ENCODE measurements at places on chromosomes 7 and 10.

DNA sequence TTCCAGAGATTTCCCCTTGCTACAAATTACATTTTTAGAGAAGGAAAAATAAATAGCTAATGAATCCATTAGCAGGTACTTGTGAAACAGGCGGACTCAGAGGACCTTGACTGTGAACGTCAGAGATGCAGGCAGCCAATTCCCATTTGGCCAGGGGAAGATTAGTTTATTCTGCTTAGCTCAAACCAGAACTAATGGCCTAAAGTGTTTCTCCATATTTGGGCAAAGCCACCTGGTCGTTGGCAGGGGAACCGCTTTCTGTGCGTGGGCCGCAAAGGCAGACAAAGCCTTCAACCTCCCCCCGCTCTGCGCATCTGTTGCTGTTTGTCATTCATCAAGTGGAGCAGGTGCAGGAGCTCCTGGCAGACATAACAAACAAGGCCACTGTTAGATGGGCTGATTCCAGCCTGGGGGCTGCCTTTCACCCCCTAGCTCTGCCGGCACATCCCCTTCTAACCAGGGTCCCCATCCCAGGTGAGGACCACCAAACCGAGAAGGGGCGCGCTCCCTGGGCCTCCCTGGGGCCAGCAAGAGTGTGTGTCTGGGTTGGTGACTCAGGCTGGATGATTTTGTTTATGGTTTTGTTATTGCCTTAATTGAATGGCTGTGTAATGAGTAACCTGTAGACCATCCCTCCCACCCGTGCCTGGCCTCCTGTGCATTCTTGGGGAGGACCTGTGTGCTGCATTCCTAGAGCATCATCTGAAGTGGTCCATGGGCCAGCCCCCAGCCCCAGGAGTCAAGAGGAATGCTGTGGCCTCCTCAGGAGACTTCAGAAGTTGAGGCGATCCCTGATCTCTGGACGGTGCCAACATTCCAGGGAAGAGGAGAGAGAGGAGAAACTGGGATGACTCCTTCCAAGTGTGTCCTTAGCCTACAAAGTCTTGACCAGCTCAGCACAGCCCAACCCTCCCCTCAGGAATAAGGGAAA is 14.5 kb upstream of the CPA1 start:
- DNase-seq, result peak; percentile 93

DNA sequence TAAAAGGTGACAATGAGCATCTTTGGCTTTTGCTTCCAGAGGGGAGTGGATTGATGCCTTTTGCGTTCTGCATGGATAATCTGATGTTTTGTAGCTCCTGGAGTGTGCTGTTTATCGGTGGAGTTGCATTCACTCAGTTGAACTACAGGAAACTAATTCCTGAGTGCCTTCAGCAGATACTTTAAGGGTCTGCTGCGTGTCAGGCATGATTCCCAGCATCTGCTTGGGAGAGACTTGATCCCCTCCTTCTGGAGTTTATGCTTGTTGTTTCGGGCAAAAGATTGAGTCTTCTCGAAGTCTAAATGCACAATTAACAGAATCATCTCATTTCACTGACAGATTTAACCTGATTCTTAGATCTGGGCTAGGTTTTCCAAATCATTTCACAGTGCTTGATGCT is 46.2 kb downstream of the CELF2 start:
- no peak for DNase-seq

- no peak for DNase-seq
Observed at GRCh38 chr10:8181496-8182157, 127.1 kb downstream of the GATA3 start.

DNA sequence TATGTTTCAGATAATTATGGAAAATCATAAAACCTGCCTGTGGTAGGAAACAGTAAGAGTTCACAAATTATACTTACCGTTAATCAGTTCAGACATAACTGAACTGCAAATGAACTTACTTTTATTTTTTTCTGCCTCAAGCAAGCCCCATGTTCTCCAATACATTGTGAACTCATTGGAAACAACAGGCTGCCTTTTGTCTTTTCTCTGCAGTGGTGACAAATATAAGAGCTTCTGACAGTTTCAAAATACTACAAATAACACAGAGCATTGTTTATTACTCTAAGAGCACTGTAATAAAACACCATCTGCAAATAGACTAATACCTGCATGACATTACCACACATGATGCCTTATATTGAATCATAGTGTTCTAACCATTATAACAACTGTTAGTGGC is 94.0 kb upstream of the CDCA7L start:
- no peak for DNase-seq

GRCh38 chr10:110765513-110766319 is 106.0 kb upstream of the PDCD4 start:
- DNase-seq, result peak; percentile 35

- no peak for DNase-seq
Observed at GRCh38 chr7:117871401-117871777, 1.9 kb downstream of the CTTNBP2 start.

DNA sequence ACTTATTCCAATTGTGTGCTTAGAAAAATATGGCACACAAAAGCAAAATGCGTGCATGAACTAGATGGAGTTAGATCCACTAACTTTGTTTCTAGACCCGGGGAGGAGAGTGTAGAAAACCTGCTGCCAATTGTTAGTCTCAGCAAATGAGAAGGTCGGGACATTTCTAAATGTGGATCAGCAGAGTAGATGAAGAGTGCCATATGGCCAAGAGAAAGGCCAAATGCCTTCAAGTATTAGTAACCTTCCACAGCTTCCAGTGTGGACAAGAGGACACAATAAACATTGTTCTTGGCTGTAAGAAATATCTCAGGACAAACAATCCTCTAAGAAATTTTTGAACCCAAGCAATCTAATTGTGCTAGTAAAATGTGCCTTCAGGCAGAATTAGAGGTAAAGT is 690.3 kb downstream of the REEP3 start:
- DNase-seq, result no peak

DNA sequence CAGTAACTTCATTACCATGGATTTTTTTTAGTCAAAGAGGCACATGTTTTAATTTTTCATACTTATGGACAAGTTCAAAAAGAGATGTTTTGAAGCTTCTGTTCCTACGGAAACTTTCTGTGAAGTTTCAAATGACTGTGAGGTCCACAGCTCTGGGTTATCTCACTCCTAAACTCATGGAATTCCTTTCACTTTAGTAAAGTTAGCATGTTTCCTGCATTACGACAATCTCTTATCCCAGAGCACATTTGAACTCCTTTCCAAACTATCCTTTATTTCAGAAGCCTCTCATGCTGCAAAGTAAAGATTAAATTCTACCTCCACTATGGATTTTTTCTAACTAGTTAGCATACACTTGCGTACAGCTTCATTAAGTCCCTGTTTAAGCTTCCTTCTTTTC is 15.3 kb upstream of the ADD3 start:
- peak; percentile 79 for DNase-seq

DNA sequence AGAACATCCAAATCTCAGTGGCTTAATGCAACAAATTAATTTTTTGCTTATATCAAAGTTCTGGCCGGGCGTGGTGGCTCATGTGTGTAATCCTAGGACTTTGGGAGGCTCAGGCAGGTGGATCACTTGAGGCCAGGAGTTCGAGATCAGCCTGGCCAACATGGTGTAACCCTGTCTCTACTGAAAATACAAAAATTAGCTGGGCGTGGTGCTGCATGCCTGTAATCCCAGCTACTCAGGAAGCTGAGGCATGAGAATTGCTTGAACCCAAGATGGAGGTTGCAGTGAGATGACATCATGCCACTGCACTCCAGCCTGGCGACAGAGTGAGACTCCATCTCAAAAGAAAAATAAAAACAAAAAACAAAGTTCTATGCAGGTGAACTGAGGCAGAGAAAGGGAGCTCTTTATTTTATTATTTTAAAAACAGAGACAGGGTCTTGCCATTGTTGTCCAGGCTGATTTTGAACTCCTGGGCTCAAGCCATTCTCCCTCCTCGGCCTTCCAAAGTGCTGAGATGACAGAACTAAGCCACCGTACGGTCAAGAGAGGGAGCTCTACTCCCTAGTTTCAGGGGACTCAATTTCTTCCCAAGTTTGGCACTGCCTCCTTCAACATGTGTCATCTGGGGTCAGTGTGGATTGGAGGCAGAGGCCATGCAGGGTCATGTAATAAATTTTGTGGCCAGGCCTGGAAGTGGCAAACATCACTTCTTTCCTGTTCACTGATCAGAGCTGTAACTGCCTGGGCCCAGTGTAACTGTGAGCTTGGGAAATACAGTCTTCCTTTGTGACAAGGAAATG is 2.4 kb downstream of the ADCK2 start:
- peak; percentile 70 for DNase-seq

GRCh38 chr10:126422567-126422966 is 34.3 kb upstream of the ADAM12 start:
- no peak for DNase-seq

Data from mesenchymal stem cell (in vitro differentiated cells and primary cell).